ENCODE measurements at places on chromosomes 11 and 22.

GRCh38 chr22:43118953-43119458, 8.5 kb downstream of the BIK start:
- no peak for DNase-seq

- no peak for DNase-seq
Observed at GRCh38 chr22:31288496-31289240, 3.6 kb downstream of the PIK3IP1 start.

- DNase-seq = no peak
Observed at GRCh38 chr11:10394229-10395101, 60.6 kb upstream of the AMPD3 start.

DNA sequence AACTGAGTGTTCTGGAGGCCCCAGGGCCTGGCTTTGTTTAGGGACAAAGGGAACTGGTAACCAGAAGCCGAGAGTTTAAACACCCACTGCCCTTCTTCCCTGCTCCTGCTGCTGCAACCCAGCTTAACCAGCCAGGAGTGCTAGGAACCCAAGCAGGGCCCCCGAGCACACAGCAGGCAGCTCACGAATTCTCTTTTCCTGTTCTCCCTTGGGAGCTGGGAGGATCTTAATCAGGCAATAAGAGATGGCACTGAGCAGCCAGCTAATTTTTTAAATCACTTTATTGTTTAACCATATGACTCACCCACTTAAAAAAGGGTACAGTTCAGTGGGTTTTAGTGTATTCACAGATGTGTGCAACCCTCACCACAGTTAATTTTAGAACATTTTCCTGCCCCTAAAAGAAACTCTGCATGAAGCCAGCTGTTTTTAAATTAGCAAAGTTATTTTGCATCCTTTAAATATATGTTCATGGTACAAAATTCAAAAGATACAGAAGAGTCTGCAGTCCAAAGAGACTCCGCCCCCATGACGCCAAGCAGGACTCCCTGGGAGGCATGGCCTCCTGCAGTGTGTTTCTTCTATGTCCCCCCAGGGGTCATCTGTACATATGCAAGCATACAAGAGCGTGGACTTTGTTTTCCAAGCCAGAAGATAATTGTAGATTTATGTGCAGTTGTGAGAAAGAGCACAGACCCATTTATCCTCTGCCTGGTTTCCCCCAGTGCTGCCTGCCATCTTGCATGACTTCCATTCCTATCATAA, 18.9 kb upstream of the PPP6R3 start:
- DNase-seq = no peak

DNA sequence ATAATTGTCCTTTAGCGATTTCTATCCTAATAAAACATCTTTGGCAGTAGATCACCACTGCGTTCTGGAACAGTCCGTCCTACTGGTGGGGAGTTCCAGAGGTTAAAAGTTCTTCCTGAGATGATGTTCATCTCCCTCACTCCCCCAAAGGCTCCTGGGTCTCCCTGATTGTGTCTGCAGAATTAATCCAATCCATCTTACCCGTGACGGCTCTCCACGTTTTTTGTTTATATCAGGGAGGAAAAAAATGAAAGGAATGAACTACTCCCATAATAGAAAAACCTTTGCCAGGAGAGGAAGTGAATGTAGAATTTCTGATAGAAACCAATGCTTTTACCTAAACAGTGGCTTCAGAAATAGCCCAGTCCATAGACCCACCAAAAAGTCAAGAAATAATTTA, 81.6 kb downstream of the LARGE1 start:
- DNase-seq = no peak

DNA sequence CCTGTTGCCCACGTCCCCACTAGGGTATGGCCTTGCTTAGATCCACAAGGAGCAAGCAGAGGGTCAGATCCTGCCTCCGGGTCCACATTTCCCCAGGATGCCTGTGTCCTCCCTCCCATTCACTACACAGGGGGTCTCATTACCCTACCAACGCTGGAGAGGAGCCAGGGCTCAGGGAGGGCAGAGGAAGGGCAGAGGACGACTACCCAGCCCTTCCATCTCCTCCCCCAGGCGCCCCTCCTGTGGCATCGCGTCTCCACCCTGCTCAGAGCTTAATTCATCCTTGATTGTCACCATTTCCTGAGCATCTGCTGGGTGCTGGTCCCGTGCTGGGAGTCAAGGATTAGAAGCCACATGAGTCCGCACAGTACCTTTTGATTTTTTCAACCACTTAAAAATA, 5.0 kb downstream of the NFAM1 start:
- DNase-seq = no peak

GRCh38 chr22:38204784-38205183, 3.0 kb downstream of the MAFF start:
- DNase-seq = no peak

GRCh38 chr11:9136741-9137140, 45.3 kb upstream of the SCUBE2 start:
- no peak for DNase-seq

DNA sequence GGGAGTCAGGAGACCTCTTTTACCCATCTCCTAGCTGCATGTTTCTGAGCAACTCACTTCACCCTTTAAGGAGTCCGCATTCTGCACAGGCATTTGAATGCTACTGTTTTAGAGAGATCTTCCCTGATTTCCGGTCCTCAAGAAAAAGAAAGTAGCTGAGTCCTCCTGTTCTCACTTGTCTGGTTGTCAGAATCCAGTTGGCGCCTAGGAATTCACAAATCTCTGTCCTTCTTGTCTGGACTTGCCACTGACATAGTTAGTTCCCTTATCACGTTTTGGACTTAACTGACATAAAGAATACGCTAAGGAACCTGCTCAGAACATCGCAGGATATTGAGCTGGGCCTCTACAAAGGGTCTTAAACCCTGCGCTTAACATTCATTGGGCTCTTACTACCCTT, 61.3 kb upstream of the OR5P2 start:
- DNase-seq = no peak
